Epithelial cell of esophagus (primary cell): ENCODE measurements at places on chromosomes 12 and 14.

GRCh38 chr12:2347137-2347843 lies 294.5 kb downstream of the CACNA1C start:
- DNase-seq: no peak

- no peak for DNase-seq
Measured at GRCh38 chr14:61090432-61091216, 109.6 kb downstream of the SLC38A6 start.

- no peak for DNase-seq
Measured at GRCh38 chr12:121678716-121679300, 9.4 kb upstream of the MORN3 start.

- DNase-seq: no peak
Measured at GRCh38 chr12:91575630-91576029, 393.0 kb upstream of the DCN start.

DNA sequence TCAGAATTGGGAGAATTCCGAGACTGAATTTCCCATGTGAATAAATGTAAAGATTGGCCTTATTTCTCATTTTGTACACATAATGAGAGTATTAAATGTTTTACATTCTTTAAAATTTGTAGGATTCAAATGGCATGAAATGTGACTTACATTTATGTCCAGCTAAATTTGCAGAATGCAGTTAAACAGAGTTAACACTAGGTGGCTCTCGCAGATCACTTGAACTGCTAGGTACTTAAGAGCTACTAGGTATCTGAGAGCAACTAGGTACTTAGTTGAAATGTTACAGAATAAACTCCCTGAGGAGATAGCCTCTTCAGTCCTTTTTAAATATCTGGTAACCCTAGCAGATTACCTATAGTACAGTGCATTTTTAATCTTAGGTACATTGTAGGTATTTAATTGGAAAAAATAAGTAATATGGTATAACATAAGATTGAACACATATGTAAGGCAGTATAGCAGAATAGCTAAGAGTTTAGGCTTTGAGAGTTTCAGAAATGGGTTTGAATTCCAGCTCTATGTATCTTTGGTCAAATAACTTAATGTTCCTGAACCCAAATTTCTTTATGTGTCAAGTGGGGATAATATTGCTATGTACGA lies 73.8 kb downstream of the KIAA0586 start:
- peak; percentile 81 for DNase-seq

DNA sequence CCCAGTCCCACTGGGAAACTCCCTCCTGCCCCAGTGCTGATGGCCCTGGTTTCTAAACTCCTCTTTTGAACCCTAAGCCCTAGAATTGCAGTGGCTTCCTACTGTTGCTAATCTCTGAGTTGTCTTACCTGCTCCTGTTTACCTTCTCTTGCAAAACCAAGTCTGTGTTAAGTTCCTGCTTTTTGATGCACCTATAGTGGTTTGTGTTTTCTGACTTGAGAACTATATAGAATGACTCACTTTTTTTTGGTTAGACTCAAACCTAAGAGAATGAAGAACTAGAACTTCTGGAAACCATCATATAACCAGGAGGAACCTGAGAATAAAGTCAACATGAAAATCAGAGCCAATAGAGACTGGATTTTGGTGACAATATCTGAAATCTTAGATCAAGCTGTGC lies 5.5 kb upstream of the GAS2L3 start:
- peak; percentile 26 for DNase-seq

DNA sequence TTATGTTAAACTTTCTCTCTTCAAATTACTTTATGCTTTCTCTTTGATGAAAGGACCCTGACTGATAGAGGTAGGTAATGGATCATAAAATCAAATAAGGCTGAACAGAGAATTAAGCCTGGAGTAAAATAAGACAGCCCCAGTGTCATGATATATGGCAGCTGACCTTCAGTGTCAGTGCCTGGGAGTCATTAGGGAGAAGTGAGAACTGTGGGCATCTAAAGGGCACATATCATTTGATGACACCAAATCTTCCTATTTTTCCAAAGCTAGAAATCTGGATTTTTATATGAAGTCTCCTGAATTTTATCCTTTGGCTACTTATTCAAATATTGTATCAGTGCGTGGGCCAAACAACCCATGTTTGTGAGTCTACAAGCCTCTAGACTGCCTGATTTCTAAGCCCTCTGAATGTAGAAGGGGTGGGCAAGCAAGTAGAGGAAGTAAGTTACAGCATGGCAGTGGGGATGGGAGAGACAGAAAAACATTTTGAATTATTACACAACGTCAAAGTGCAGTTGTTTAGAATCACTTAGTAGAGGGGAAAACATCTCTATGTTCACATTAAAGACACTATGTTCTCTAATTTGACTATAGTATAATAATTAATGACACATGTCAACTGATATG lies 10.0 kb downstream of the SLC39A9 start:
- DNase-seq: no peak

GRCh38 chr14:93941293-93941910 lies 14.3 kb downstream of the FAM181A start:
- DNase-seq: peak; percentile 88

DNA sequence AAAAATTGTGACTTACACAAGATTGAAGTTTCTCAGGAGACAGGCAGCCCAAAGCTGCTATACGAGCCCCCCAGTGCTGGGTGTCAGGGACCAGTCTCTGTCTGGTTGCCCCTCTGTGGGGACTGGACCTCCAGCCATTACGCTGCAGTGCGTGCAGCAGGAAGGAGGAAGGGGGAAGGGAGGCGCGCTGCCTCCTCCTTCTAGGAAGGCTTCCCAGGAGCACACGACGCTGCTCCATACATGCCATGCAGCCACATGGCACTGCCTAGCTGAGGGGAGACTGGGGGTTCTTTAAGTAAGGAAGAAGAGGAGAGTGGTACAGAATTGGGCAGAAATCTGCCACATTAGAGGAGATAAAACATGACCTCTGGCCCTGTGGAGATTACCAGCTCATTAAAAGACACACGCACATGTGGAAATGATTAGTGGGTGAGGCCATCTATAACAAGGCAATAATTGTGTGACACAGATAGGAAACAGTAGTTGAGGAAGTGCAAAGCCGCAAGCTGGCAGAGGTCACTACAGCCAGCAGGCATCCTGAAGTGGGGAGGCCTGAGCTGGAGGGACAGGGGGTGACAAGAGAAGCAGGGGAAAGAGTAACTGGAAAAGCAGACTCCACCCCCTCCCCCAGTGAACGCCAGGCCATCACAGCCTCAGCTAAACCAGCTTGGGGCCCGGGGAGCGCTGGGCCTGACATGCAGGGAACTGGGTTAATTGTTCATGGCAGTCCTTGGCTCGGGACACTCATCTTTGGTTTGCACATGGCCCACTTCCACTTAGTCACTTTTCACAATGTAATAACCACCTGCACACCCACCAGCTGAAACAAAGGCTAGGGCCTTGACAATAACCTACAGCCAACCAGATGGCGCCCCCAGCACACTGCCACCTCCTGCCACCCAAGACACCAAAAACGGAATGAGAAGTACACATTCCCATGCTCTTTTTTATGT lies 39.6 kb downstream of the CCDC88C start:
- no peak for DNase-seq

DNA sequence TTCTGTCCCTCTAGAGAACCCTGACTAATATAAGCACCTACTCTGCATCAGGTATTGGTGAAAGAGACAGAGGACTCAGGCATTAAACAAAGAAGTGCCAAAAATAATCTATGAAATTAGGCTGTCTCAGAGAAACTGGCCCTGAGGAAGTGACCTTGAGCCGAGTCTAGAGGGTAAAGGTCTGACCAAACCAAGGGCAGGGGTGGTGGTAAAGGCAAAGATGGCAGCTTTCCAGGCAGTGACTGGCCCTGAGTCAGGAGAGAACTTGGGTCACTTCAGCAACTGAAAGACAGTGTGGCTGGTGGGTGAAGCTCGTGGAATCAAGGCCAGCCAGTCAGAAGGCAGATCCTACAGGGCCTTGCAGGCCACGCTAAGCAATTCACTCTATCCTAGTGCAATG lies 30.6 kb downstream of the CDKL1 start:
- DNase-seq: no peak

GRCh38 chr12:12508612-12509011 lies 54.1 kb downstream of the DUSP16 start:
- DNase-seq: peak; percentile 77

DNA sequence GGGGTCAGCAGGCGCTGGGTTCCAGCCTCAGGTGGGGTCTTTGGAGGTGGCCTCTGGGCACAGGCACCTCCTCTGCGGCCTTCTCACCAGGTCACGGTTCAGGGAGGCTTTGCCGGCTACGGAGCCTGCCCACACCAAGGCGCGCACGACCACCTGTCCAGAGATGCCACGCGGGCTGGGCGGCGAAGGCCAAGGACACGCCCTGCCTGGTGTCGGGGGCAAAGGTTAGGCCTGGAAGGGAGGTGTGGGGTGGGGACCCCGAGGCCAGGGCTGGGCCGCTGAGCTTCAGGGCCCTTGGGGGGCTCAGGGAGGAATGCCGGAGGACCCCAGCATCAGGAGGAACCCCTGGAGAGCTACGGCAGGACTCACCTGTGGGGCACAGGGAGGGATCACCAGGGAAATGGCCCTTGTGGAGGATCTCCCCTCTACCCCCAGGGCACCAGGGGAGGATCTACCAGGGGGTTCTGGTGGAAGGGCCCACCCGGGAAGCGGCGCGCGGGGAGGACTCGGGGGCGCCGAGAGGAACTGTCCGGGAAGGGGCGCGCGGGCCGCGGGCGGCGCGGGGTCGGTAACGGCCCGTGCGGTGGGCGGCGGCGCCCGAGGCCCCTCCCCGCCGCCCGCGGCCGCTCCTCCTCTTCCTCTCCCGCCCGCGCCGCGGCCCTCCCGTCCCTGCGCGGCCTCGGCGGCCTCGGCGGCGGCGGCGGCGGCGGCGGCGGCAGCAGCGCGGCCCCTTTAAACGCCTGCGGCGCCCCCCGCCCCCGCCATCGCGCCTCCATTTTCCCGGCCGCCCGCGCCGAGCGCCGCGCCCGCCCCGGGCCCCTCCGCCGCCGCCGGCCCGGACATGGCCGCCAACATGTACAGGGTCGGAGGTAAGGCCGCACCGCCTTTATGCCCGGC lies at the start of gene MTA1:
MTA1 (plus strand) TSS at position 633 of the 897 bp plus-strand sequence; CDS start at position 842, 209 bp downstream.
- DNase-seq: peak; percentile 45

- DNase-seq: no peak
Measured at GRCh38 chr12:12583510-12584178, 21.0 kb upstream of the DUSP16 start.

DNA sequence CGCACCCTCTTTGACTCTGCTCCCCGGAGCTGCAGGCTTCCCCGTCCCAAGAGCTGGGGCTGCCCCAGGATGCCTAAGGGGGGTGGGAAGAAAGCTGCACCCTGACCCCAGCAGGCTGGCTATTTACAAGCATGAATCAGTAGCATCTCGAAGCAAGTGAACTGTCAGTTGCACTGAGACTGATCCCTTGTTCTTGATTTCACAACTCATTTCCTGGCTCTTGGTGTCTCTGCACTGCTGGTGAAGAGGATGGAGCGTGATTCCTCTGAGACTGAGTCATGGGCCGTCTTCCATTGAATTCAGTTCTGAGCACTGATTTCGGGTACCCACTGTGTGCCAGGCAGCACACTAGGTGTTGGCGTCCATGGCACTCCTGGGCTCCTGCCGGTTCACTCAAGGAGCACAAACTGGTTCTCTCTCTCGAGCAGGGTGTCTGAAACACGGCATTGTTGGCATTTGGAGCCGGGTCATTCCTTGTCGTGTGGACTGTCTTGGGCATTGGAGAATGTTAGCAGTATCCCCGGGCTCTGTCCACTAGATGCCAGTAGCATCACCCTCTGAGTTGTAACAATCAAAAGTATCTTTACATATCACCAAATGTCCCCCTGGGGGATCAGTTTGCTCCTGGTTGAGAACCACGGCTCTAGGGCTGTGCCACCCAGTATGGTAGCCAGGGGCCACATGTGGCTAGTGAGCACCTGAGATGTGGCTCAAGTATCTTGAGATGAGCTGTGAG lies 86.9 kb downstream of the RIN3 start:
- peak; percentile 87 for DNase-seq

DNA sequence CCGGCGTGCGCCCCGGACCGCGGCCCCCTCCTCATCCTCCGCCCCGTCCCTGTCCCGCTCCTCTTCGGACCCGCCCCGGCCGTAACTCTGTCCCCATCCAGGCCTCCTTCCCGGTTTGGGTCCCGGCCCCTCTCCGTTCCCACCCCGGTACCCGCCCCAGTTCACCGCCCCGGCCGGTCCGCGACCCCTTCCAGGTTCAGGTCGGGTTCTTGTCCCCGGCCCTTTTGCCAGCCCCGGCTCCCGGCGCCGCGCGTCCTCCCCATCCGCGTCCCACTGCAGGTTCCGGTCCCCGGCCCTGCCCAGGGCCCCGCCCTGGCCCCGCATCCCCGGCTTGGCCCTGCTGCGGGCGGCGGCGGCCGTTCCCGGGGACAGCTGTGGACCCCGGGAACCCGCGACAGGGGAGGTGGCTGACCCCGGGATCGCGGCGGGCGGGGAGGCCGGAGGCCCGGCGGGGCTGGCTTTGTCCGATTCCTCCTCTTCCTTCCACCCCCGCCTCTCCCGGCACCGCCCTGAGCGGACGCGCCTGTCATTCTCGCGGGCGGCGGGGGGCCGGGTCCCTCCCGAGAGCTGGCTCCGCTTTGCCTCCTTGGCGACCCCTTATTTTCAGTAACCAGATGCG lies 601 bp downstream of the KLC1 start:
- peak; percentile 27 for DNase-seq

GRCh38 chr14:31572955-31573354 lies 11.8 kb downstream of the NUBPL start:
- DNase-seq: peak; percentile 13

DNA sequence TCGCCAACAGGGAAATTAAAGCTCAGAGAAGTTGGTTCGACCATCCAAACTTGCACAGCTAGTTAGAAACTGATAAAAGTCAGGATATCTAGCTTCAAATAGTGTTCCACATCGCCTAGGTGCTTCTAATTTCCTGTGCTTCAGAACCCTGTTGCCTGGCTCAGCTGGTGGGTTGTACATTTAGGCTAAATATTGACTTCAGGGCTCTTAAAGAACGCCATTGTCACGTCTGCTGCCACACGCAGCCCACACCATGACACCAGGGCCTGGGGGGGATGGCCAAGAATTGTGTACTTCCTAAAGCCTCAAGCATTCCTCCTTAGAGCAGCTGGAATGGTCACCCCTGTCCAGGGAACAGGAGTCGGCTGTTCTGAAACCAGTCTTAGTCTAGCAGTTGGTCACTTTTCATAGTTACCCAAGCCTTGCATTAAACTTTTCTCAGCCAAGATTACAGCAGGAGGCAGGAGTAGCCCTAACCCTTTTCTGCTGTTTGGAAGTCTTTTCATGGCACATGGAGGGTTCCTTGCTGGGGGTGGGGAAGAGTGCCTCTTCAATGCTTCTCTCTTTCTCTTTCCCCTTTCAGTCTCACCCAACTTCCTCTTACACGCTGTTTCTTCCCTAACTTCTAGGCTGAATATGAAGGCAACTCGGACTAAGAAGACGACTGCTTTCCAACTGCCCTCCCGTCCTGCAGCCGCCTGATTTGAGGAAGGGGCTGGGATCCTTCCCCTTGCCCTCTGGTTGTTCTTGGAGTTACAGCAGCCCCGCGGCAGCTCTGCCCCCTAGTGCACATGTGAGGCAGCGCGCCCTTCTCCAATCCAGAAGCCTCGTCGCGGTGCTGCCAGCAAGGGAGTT lies 17.1 kb downstream of the FOS start:
- peak; percentile 75 for DNase-seq

- no peak for DNase-seq
Measured at GRCh38 chr12:96143392-96143791, 50.8 kb upstream of the ELK3 start.

- no peak for DNase-seq
Measured at GRCh38 chr12:113134071-113134470, 1.5 kb downstream of the RASAL1 start.
